ENCODE measurements at places on chromosomes 16 and 17.

GRCh38 chr16:7744546-7745264, 412.1 kb downstream of the RBFOX1 start:
- DNase-seq, result no peak

- DNase-seq, result no peak
These were observed 1.5 kb downstream of the TNRC6C start for GRCh38 chr17:77959926-77960521.

- peak; percentile 50 for DNase-seq
These were observed at the start of gene CD300A for GRCh38 chr17:74466111-74466827. Gene CD300A (plus strand): TSS chr17:74466634. CDS start chr17:74466704, 70 bp downstream.

DNA sequence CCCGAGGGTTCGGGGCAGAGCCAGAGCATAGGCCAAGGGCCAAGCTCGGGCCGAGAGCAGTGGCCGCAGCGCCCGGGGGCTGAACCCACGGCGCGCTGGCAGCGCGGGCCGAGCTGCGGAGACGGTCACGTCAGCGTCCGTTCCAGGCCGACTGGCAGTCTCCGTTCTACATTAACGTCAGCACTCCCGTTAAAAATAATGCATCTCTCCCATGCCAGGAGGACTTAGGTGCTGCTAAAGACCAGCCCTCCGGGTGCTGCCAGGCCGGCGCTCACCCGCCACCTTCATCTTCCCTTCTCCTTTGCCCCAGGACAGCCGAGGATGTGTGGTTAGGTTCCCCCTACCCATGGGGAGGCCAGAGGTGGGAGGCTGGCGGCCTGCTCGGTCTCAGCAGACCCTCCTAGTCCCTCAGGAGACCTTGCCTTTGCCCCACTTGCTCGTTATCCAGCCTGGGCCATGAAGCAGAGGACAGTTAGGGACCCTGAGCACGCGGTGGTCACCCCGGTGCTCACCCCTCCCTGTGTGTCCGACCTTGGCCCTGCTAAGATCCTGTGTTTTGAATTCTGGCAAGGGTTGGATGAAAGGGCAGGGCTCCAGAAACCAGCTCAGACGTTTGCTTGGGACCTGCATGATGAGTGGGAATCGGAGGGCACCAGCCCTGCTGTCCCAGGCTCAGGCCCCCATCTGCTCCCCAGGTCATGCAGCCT, 572 bp downstream of the MPG start:
- DNase-seq, result peak; percentile 42

DNA sequence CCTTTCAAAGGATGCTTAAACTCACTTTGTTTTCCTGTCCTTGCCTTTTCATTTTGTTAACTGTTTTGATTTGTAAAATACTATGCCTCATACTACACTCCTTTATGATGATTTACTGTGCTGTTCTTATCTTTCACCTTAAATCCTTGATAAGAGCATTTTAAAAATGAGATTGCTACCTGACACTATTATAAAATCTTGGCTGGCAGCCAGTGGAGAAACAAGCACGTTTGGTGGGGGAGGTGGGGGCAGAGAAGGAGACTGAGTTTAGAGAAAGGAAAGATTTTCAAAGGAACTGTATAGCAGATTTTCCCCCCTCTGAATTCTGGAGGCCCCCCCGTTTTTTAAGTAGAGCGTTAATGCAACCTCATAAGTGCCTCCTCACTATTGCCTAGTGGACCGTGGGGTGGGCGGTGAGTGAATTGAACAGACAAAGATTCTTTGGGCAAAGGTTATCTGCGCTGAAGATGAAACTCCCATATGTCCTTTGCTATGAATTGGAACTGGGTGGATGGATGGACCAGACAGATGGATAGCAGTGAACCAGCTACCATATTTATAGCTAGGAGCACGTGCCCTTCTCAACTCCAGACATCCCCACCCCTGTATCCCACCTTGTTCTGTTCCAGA, 200.2 kb downstream of the CCDC182 start:
- DNase-seq, result no peak

DNA sequence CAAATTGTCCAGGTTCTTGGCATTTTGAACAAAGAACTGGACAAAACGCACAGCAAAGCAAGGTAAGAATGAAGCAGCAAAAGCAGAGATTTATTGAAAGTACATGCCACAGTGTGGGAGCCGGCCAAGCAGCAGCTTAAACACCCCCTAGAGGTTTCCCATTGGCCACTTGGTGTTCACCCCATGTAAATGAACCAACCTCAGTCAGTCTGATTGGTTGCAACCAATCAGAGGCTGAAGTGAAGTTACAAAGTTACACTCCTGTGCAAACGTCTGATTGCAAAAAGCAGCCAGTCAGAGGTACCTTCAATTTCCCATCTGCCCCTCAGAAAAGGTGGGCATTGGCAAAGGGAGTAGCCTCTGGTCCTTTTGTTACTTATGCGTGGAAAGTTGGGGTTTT, 8.8 kb upstream of the ZNF263 start:
- DNase-seq, result no peak

DNA sequence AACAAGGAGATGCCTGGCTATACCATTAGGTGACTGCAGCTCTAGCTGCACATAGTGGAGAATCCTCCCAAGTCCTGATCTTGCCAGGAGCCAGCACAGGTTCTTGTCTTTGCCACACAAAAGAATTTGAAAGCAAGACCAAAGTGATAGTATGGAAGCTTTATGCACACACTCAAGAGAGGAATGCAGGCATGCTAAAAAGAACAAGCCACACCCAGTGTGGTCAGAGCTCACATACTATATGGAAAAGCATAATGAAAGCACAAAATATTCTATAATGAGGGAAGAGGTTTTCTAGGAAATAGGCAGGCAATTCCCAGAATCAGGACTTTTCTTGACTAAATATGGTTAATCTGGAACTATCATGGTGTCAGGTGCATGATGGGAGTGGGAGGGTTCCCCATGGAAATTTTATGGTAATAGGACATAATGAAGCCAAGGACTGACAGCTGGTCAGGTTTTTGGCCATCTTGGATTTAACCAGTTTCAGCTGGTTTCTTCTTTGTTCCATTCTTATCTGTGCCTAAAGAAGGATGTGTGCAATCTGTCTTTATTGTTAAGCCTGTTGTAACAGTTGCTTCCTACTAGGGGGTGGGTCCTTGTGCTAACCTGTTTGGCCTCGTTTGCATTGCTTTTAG, 171.6 kb downstream of the ZNF18 start:
- DNase-seq, result peak; percentile 45

DNA sequence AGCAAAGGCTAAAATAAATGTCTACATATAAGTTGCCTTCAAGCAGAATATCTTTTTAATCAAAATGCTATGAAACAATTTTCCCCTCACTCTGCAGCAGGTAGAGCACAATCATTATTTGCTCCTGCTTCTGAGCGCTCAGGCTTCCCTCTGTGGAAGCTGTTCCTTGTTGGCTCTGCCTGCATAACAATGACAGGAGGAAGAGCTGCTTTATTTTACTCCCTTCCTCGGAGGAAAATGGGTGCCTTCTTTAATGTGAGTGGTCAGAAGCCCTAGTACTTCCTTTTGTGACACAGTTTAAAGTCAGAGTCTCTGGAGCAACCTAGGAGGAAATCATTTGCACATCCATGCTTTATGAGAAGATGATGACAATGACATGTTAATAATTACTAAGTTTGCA, 492.1 kb downstream of the CDH8 start:
- DNase-seq, result no peak

DNA sequence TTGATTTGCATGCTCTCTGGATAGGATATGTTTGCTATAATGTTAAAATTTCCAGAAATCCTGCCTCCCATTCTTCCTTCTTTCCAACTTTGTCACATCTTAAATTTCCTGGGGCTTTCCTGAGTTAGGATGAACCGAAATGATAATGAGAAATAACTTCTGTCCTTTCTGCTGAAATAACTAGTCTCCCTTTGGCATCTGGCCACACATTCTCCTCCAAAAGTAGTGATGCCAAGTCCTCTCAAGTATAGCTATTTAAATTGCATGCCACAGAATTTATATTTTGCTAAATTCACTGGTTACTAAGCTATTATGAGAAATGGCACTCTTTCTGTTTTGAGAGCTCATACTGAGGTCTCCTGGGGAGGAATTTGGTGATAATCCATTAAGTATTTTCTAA, 30.6 kb downstream of the FAM20A start:
- no peak for DNase-seq

DNA sequence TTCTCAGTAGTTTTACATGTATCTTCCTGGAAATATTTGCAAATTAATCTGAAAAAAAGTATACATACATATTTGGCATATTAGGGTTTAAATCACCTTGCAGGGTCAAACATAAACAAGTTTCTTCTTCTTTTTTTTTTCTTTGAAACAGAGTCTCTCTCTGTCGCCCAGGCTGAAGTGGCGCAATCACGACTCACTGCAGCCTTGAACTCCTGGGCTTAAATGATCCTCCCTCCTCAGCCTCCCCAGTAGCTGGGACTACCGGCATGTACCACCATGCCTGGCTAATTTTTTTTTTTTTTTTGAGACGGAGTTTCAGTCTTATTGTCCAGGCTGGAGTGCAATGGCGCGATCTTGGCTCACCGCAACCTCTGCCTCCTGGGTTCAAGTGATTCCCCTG, 12.6 kb upstream of the FUS start:
- no peak for DNase-seq

DNA sequence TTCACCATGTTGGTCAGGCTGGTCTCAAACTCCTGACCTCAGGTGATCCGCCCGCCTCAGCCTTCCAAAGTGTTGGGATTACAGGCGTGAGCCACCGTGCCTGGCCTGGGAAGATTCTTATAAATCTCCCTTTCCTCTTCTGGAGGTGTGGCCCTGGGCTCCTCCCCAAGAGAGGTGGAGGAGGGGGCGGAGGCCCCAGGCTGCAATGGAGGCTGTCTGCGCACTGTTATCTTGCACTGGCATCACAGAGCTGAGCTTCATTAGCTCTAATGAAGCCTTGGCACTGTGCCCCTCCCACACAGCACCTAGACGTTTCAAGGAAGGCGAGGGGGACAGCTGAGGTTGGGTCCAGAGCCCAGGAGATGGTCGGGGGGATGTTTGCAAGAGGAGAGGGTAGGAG, 7.5 kb downstream of the ARHGAP23 start:
- no peak for DNase-seq

DNA sequence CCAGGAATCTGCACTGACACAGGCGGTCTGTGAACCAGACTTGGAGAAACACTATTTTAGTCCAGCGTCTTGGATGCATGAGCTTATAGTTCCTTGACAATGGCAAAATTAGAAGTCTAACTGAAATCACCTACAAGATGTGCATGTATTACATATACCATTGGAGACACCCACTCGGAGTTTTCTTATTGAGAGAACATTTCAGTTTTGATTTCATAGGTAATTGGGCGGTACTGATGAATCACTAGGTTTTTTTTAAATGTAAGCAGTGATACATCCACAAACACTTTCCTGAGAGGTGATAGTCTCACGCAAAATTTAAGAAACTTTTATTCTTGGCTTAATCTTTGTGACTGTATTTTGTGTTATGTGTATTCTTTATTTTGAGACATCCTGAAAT, 69.8 kb downstream of the PRKCA start:
- DNase-seq, result no peak

DNA sequence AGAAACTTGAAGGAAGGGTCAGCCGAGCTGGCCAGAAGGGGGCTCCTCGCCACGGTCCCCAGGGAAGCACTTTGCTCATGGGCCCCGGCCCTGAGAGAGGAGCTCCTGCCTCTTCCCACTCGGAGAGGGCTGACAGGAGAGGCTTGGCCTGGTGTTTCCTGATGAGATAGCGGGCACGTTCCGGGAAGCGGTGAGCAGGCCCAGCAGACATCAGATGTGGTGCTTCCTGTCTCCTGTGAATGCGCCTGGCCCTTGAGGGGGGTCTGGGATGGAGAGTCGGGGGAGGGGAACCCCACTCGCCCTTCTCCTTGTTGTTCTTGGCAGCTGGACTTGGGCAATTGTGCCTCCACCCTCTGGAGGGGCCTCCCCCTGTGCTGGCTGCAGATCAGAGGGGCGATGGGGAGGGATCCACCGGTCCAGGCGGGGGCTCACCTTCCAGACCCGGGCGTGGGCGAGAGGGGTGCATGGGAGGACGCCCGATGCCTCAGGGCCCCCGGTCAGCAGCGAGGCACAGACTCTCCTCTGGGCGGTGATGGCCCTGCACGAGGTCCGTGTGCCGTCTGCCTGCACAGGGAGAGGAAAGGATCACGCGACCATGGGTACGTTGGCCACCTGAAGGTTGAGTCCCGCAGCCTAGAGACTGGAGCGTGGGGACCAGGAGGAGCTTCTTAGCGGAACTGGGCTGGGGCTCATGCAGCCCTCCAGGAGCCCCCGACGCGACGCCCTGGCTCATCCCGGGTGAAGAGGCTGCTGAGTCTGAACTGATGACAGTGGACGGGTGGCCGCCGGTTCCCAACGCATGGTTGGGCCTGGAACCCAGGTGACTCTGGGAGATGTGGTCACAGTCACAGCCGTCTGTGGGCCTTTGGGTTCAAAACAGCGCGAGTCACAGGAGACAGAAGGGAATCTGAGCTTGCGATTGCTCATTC, 25.4 kb downstream of the METRNL start:
- no peak for DNase-seq

DNA sequence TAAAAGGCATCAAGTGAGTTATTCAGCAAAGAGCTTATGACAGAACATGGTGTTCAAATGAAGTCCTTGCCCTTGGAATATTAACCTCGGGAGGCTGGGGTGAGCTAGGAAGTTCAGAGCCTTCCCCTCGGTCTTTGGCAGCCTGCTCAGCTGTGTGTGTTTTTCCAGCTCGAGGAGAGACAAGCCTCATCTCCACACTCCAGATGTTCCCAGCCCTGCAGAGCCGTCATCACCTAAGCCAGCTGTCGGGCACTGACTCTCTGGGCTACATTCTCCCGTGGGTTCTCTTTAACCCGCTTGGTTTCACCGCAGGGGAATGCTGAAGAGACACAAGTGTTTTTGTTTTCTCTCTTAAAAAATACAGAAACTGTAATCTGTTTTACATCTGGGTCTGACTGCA, 47.1 kb downstream of the IRX3 start:
- DNase-seq, result no peak

- DNase-seq, result no peak
These were observed 8.0 kb downstream of the SERPINF2 start for GRCh38 chr17:1750628-1751027.

DNA sequence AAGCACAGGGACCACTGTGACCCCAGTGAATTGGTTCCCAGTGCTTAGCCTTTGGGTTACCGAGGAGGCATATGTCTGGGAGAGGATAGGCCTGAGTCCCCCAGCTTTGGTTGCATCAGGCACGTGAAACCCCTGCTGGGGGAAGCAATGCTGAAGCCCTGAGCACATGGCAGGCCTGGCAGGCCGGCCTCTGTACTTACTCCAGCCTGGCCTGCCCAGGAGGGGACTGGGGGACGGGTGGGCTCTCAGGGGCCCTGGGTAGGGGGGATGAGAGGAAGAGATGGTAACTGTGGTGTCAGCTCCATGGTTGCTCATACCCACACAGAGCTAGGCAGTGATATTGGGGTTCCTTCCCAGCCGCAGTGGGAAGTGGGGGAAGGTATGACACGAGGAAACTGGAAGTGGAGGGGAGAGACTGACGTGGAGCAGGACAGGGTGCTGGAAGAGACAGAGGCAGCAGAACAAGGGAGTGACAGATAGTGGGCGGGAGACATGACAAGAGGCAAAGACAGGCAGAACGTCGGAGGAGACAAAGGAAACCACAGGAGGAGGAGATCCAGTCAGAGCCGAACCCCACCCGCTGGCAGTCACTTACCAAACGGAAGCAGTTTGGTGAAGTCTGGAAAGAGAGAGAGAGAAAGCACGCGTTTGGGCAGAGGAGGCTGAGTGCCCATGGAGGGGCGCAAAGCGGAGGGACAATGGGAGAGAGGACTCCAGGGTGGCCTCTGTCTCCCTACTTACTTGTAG, 9.1 kb downstream of the TMEM208 start:
- peak; percentile 80 for DNase-seq

- DNase-seq, result no peak
These were observed 26.8 kb downstream of the REXO5 start for GRCh38 chr16:20833086-20833485.
